NCI-H446 treated with DMSO at 0.1 percent for 48 hours (cell line): ENCODE measurements at places on chromosomes 6 and 20.

GRCh38 chr20:37688093-37688492 lies 5.7 kb upstream of the CTNNBL1 start:
- no peak for DNase-seq

GRCh38 chr6:159169557-159170332 lies 545 bp downstream of the FNDC1 start:
- DNase-seq: no peak

DNA sequence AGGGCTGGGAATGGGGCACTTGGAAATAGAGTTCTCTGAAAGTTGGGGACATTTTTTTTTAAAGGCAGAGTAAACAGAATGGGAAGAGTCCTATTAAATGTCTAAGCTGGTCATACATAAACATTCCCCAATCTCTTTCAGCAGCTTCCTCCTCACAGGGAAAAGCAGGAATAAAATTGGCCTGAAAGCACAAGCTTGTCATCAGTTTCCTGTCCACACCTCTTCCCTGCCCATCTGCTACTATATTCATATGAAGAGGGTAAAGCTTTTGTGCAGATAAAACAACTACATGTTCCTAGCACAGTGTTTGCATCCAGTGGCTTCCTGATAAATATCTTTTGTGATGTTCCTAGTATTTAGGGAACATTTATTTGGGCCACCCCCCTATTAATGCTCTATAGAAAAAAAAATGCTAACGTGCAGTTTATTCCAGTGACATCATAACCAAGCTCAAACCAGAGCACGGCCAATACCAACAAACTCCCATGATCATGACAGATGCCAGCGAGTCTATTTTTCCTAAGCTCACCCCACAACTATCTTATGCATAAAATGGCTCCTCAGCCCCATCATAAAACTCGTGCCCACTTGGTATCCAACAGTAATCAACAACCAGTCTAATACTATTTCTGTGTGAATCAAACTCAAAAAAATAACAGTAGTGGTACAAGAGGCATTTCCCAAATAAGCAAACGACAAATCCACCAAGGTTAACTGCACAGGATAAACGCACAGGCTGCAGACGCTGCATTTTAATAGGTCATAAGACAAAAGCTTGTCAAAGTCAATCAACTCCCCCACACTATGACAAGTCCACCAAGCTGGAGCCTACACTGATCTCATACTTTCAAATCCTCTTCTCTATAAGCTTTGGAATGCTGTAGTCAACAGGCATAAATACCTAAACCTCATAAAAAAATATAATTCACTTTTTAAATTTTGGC lies 95.3 kb downstream of the EPB41L2 start:
- DNase-seq: no peak

GRCh38 chr6:147459780-147460179 lies 48.7 kb upstream of the SAMD5 start:
- DNase-seq: no peak

- no peak for DNase-seq
Observed at GRCh38 chr6:37800703-37801604, 18.6 kb upstream of the ZFAND3 start.

DNA sequence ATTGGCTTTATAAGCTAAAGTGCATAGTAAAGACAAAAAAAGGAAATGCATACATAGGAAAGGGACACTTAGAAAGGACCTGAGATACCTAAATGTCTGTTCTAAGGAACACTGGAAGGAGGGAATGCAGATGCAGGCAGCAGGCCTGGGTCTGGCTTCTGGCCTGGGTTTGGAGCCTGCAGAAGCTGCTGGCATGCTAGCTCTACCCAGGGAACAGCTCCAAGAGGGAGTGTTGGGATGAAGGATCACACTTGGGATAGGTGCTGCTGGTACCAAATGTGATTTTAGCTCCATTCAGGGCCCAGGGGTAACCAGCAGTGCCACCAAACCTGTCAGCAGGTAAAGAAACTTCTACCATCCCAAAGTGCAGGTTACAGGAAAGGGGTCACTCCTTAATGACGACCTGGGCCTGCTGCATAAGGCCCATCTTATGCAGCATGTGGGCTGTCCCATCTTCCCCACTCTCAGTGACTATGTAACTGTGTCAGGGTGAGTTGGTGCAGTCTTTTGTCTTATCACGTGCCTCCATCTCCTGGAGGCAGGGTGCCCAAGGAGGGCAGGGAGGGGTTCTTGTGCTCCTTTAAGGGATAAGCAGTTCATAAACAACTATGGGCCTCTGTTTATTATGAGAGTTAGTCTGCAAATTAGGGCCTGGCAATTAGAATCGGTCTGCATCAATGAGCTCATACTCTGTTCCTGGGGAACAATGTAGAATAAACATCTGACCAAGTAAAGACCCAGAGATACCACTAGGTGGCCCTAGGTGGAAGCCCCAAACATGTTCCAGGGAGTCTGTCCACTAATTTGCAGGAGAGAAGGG lies 26.9 kb downstream of the DDX27 start:
- peak; percentile 4 for DNase-seq

DNA sequence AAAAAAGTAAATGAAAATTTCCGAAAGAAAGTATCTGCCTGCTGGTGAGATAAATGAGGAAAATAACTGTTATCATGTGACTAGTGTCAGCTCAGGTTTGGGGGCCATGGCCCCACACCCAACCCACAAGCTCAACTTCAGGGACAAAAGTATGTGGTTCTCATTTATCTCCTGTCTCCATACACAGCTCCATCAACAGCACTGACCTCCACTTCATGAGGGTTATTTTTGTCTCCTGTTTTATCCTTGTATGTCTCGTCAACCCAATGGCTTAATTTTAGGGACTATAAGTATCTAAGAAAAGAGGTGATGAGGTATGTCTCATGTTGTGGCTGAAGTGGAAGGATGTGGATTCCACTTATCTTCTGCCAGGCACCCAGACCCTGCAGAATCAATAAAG lies 271.6 kb upstream of the RIN2 start:
- no peak for DNase-seq

GRCh38 chr20:55116598-55116997 lies 641.2 kb downstream of the DOK5 start:
- DNase-seq: no peak

GRCh38 chr6:151349651-151350270 lies 41.6 kb downstream of the ZBTB2 start:
- DNase-seq: peak; percentile 99

DNA sequence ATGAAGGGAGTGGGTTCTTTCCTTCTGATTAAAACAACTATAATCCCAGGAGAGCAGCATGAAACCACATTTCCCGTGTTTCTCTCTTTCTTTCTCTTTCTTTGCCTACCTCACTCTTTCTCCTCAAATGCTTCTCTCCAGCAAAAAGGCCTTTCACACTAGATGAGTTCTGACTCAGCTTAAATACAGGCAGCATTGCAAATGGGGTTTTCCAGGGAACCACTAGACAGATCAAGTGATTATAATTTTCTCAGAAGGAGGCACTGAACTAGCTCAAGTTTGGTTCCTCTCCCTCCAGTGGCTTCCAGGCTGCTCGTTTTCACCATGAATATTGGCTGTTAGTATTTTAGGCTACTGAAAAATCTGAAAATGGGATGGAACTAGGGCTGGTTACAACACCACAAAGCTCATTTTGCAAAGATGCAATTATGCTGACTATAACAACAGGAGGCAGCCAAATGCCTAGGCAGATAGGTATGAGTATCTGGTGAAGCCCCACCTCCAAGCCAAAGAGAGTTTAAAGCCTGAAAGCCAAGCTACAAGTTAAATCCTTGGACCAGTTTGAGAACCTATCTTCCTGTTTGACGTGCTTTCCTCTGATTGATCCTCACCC lies 260.0 kb downstream of the MMUT start:
- DNase-seq: no peak

DNA sequence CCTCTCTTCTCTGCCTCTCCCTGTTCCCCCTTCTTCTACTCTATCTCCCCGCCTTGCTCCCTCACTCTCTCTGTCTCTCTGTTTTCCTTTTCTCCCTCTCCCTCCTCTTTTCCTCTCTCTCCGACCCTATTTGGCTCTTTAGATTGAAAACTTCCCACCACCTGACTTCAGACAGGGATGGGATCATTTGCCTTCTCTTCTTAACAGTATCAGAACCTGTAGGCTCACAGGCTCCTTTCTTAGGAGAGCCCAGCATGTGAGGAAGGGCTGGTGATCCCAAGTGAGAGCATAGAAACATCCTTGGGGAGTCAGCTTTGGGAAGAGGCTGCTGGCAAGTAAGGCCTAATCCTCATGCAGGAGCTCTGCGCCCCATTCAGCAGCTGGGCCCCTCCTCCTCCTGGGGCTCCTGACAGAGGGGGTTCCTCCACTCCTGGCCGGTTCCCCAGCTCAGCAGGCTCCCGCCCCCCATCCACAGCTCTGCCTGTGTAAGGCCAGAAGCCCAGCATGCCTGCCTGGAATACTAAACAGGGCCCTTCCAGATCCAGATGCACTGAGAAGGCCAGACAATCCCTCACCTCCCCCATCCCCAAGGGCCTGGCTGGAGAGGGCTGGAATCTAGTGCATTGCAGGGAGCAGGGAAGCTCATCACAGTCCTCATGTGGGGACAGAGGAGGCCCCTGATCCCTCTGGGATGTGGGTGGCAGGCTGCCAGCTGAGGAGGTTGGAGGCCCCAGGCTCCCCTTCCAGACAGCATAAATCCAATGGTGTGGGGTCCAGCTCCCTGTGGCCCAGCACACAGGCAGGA lies 93.4 kb downstream of the PTPRT start:
- DNase-seq: no peak

- DNase-seq: peak; percentile 2
Observed at GRCh38 chr6:89022798-89023197, 57.8 kb upstream of the PNRC1 start.

GRCh38 chr20:32301719-32302506 lies 24.5 kb downstream of the KIF3B start:
- DNase-seq: no peak

DNA sequence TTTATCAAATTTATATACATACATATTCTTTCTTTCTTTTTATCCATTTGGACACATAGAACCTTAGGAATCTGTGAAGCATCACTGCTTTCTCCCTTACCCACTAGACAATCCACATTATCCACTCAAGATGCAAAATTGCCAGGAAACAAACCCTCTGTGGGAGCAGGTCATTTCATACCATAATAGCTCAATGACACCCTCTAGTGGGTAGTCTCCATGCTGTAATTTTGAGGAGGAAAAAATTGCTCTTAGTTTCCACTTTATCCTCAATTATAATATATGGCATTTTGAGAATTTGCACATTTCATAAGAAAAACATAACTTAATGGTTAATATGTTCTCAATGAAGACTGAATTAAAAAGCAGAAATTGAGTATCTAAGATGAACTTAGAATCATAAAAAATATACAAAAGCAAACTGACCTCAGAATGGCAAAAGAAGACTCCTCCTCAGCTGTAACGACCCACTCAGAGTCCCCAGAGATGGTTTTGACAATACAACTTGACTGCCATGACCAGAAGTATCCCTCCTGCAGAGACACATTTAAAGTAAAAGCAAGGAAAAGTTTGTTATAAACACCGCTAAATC lies 164.1 kb downstream of the FRK start:
- peak; percentile 14 for DNase-seq

DNA sequence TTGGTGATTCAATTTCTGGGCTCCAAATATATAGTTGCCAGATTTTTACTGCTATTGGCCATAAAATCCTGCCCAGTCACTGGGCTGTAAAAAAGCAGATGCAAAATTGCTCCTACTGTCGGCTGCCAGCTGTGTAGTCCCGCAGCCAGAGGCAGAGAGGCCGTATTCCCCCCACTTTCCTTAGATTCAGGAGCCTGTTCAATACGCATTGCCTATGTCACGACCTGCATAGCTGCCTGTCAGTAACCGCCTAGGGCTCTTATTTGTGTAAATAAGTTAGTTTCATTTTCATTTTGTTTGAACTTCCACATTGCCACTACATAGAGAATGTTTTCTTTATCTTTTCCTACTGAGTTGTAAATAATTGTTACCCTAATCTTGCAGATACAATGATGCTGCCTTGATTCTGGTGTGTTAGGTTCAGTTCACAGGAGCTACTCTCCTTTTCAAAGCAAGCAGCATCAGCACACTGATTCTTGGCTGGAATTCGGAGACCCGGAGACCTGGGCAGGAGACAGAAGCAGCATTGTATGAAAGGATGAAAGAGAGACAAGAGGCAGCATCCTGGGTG lies 46.0 kb upstream of the UST start:
- no peak for DNase-seq

GRCh38 chr6:157520596-157521361 lies 139.8 kb downstream of the ZDHHC14 start:
- no peak for DNase-seq

DNA sequence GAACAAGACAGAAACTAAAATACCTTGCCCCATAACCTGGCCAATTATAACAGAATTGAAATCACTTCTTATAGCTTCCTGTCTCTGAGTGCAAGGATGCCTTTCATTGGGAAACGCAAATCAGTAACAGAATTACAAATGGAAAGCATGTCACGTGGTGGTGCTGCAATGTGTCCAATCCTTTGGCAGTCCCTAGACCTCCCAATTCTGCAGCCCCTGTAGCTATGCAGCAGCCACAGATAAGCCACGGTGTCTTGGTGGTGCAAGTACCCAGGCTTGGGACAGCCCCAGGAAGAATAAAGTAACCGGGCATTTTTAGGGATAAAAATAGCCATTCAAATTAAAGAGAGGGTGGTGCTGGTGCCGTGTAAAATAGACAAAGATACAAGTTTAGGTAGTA lies 134.6 kb upstream of the CCN2 start:
- DNase-seq: no peak

DNA sequence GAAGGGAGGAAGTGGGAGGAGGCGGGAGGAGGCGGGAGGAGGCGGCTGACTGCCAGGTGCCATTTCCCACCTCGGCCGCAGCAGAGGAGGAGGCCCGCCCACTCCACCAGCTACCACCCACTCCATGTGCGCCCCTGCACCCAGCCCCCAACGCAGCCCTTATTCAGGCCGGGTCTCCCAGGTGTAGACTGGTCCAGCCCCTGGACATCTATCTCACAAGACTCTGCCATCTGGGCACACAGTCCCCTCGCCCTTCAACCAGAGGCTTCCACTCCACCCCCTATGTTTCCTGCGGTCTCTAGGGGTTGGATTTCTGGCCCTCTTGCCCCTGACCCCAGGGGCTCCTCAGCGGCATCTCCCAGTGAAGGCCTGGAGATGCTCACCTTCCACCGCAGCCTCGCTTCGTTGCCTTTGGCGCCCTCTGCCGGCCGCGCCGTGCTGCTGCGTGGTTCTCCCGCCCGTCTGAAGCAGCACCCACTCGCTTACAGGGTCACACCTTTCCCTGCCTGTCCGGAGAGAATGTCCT lies 32.6 kb upstream of the FAM83D start:
- DNase-seq: peak; percentile 50

DNA sequence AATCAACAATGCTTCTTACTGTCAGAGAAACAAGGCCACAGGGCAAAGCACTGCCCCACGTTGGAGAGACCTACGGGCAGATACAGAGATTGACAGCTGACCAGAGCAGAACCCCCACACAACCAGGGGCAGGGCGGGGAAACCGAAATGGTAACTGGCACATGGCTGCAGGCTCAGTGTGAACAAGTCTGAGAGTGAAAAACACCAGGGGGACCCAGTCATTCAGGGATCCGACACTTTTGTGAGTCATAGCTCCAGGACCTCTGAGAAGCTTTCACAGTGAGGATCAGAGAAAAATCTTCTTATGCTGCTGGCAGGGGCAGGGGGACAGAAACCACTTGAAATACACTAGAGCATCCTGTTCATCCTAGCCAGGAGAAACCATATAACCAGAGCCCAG lies 254.2 kb downstream of the C6orf118 start:
- DNase-seq: no peak

GRCh38 chr6:1595271-1596087 lies 14.2 kb upstream of the FOXC1 start:
- DNase-seq: no peak
